ENCODE measurements at places on chromosomes 7 and 10.

- DNase-seq = no peak
These were observed 45.9 kb upstream of the GNAI1 start for GRCh38 chr7:80088705-80089104.

GRCh38 chr10:38054361-38054797 lies 39.8 kb upstream of the ZNF37A start:
- DNase-seq = no peak

DNA sequence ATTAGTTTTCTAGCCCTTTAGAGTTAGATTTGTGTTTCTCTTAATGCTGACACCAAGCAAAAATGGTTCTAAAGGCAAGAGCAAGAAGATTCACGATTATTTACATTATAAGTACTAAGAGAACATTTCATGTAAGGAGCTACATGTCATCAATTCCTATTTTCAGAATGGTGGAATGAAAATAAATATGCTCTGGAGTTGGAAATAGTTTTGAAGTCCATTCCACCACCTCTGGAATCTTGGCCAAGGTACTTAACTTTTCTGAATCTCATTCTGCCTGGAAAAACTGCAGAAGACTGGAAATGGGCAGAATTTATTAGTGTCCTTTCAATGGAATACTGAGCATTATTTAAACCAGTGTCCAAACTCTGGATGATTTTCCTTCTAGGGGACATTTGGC lies 125.1 kb upstream of the RAB11FIP2 start:
- no peak for DNase-seq

DNA sequence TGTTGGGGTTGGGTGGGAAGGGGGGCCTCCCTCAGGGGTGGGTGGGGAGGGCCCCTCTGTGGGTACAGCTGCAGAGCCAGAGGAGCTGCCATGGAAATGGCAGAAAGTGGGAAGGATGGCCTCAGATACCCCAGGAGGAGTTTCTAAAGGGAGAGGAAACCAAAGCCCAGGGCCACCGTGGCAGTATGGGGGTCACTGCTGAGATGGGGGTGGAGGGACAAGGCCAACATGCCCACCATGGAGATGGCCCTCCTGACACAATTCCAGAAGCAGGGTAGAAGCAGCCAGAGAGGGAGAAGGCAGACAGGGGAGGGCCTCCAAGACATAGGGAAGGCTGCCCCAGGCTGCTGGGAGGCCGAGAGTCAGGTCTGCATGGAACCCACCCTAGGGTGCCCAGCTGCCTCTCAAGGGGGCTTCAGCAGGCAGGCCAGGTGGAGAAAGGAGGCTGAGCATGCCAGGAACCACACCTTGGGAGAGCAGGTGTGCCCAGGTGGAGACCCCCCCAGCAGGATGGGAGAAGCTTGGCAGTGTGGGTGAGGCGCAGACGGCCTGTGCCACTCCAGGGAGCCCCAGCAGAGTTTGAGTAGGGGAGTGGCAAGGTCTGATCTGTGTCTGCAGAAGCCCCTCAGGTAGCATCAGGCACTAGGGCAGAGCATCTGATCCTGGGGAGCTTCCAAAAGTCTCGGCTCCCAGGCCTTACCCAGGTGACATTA lies 146.8 kb downstream of the ARHGAP22 start:
- no peak for DNase-seq

GRCh38 chr7:577741-578370 lies 58.2 kb upstream of the PDGFA start:
- DNase-seq = no peak

- no peak for DNase-seq
These were observed 34.2 kb downstream of the DNAJC12 start for GRCh38 chr10:67803588-67804394.

DNA sequence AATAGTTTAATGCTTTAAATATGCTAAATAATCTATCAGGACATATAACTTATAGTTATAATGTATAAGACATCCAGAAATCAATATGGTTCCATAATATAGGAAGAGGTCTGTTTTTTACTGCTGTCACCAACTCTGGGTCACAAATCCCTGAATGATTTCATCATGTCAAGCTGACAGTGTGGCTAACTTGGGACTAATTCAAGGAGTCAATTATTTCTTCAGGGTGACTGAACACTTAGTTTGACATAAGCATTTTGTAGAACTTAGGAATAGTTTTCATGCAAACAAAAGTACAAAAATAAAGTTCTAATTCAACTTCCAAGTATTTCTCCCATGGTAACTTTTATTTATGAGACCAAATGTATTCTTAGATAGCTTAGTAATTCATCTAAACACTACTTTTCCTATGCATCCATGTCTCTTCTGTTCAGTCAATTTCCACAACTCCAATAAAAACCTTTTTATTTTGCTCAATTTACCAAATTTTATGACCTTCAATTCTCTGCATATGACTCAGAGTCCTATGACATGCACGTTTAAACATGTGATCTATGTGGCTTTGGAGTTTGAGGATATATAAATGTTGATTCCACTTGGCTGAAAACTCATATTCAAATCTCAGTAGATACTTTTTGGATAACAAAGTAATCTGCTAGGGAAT lies 40.3 kb upstream of the GNAT3 start:
- no peak for DNase-seq

DNA sequence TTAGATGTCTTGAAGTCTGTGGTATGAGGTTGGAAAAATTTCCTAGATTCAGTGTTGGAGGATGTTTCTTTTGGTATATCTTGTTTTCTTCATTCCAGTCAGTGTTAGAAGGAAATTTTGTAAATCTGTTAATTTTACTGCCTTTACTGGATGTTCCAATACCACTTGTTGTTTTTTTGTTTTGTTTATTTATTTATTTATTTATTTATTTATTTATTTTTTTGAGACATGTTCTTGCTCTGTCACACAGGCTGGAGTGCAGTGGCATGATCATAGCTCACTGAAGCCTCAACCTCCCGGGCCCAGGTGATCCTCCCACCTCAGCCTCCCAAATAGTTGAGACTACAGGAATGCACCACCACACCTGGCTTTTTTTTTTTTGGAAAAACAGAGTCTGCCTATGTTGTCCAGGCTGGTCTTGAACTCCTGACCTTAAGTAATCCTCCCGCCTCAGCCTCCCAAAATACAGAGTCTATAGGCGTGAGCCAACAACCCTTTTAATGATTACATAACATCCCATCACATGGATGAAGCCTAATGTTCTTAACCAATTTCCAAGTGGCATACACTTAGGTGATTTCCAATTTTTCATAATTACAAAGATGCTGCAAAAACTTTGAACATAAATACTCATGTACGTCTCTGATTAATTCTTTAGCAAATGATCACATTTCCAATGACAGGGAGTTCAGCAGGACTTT lies 52.8 kb upstream of the WAC start:
- no peak for DNase-seq

GRCh38 chr7:134473861-134474291 lies 15.0 kb upstream of the AKR1B1 start:
- DNase-seq = no peak

DNA sequence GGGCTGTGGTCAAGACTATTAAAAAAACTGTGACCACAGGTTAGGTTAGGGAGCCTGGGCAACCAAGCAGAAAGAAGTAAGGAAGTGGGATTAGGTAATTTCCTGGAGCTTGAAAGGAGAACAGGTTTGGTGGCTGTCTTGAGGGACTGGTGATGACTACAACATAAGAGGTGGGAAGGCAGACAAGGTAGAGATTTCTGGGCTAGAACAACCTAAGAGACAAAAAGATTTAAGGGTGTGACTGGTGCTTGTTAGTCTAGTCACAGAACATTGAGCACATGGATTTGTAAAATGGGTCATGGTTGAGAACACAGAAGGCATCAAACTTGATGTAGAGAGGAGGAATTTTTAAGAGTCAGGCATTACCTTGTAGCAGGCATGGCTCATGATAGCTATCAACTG lies 123.7 kb upstream of the ASAH2 start:
- DNase-seq = no peak

- DNase-seq = no peak
These were observed 724.6 kb upstream of the CELF2 start for GRCh38 chr10:10293041-10293440.

- no peak for DNase-seq
These were observed 587.8 kb upstream of the POM121L12 start for GRCh38 chr7:52447581-52448180.

- no peak for DNase-seq
These were observed 30.5 kb downstream of the PLXNA4 start for GRCh38 chr7:132545756-132546155.

GRCh38 chr7:33466203-33466602 lies 336.8 kb downstream of the BBS9 start:
- DNase-seq = no peak

DNA sequence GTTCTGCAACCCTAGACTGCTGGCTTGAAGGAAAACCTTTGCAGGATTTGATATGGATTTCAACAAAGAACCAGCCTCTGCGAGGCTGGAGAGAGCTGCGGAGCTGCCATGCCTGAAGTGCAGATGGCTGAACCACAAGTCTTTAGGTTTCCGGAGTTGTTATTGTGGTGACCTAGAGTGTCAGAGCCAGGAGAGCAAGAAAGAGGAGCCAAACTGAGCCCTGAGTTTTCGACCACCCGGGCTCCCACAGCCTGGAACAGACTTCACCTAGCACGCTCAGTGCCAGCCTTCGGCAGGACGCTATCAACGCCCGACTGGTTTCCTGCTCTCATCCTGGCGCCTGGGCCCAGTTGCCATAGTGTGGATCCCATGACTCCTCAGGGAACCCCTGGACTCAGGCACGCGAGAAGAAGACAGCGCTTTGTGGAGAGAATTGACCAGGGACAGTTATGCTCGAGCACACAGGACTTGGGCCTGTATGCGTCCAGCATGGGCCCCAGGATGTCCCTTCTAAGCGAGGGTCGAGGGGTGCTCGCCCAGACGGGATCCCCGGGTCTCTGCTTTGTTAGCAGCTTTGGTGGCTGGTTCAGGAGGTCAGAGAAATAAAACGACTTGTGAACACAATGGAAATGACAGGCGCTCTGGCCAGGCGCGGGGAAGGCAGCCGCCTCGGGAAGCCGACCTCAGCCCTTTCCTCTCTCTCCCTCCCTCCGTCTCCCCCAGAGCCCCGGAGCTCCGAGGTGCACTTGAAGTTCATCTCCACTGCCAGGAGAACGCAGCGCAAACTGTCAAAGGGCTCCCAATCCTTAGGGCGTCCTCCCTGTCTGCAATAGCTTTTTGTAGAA lies 1.8 kb upstream of the GAD2 start:
- DNase-seq = no peak

DNA sequence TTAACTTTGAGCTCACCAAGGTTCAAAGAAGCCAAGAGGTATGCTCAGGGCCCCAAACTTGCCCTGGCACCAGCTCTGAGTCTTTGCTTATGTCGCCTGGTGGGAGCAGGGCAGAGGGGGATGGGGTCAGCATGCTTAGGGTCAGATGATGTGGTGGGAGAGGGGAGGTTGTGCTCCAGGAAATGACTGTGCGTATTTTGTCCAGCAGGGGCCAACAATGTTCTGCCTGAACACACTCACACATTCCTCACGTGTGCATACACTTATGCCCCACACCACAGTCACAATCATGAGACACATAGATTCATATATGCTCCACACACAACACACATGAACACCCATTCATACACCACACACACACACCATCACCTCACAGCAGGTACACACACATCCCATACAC lies 4.4 kb upstream of the RAMP3 start:
- no peak for DNase-seq

GRCh38 chr10:67670401-67670800 lies 25.6 kb downstream of the CTNNA3 start:
- DNase-seq = no peak

DNA sequence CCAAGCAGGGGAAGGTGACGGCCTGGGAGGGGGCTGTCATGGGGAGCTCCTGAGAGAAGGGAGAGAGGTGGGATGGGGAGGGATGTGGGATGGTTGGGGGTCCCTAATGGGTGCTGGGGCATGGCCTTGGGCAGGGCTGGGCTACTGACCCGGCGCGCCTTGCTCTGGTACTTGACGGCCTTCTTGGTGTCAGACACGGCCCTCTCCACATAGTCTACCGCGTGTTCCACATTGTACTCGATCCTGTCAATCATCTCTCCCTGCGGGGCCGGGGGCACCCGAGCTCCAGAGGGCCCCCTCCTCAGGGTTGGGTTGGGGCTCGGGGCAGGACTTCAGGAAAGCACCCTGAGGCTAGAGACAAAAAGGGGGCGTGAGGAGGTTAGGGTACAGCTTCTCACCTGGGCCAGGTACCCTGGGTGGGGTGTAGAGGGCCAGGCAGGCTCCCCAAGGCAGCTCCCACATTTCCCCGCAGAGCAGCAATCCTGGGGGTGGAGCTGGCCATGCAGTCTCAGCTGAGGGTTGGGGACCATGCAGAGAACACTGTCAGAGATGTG lies 17.3 kb downstream of the BUD23 start:
- no peak for DNase-seq

- DNase-seq = no peak
These were observed 851 bp downstream of the MKRN1 start for GRCh38 chr7:140478246-140479061.

DNA sequence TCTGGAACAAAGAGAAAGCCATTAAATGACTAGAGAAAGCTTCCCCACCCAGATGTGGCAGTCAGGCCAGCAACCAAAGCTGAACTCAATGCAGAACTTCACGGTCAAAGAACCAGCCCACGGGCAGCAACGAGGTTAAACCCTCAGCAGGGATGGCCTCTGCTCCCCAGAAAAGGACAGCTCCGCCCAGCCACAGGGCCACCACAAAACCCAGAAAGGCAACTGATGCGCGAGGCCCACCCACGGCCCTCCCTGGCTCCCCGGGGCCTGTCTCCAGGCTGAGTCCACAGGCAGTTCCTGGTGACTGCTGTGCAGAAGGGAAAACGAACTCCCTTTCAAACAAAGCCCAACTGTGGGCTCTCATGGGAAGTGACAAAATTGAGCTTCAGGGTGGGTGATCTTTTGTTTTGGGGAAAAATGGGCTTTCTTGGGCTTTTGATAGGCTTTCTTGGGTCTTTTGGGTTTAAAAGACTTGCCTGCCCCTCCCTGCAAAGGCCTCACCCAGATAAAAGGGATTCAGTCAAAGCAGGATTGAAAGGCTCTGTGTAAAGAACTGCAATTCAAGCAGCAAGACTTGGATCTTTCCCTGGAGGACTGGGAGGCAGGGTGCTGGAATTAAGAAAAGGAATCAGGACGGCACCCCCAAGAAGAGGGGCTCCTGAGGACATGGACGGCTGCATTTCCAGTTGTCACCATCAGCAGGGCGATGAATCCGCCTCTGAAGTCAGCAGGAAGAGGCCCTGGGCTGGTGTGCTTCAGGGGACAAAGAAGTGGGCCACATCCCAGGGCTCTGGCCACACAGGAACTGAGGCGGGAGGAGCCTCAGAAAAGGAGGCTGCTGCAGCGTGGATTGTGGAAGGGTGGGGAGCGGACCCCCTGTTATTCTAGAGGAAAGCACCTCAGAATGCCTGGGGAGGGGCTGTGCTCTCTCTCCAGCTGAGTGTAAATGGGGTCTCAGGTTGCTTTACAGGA lies 209.9 kb downstream of the USP6NL start:
- peak; percentile 7 for DNase-seq

- no peak for DNase-seq
These were observed 23.5 kb upstream of the FAM133B start for GRCh38 chr7:92613720-92614119.

GRCh38 chr7:29458933-29459332 lies 104.7 kb upstream of the PRR15 start:
- DNase-seq = no peak

DNA sequence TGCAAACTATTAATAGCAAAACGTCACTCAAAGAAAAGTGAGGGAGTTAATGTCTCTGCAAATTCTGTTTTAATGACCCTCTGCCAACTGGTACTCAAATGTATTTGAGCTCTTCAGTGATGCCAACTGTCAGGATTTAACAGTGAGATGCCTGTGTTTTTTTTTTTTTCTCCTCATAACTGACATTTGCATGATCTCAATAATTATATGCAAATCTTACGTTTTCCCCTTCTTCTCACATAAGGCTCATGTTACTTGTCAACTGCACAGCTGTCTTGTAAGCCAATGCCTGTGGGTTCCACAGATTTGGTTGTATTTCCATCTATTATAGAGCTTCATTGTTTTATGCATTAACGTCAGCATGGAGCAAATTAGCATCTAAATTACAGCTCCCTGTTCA lies 38.2 kb downstream of the PPP1R3A start:
- no peak for DNase-seq

Measured in CD4-positive, alpha-beta T cell (primary cell).